ENCODE measurements at places on chromosomes 5 and 9.

DNA sequence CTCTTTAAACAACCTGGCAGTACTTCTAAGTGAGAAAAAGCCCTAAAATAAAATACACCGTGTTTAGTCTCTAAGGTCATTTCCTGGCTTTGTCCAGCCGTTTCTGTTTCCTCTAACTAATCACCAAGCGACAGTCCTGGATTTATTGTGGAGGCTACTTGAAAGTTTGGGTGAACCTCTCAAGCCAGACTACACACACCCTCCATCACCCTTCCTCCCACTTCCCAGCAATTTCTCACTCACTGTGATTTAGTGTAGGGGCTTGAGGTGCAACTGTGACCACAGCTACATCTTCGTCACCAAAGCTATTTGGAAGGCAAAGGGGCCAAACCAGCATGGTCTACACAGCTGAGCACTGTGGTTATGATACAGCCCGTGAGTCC is 240.0 kb upstream of the SLC24A2 start:
- no peak overlapping the region for H3K4me3 ChIP-seq
- H3K36me3 ChIP-seq = no peaks in the 10 kb centered on the region
- H3K4me1 ChIP-seq = no peaks in the 10 kb centered on the region
- no peaks in the 10 kb centered on the region for H3K27me3 ChIP-seq

GRCh38 chr5:106092455-106092854 is 1578.3 kb downstream of the EFNA5 start:
- H3K4me3 ChIP-seq = no peak overlapping the region
- H3K4me1 ChIP-seq = peaks cover 4% of the 10 kb centered on the region

GRCh38 chr5:22050931-22051330 is 802.2 kb downstream of the CDH12 start:
- DNase-seq = no peak
- no peak overlapping the region for H3K4me3 ChIP-seq
- no peaks in the 10 kb centered on the region for H3K4me1 ChIP-seq

DNA sequence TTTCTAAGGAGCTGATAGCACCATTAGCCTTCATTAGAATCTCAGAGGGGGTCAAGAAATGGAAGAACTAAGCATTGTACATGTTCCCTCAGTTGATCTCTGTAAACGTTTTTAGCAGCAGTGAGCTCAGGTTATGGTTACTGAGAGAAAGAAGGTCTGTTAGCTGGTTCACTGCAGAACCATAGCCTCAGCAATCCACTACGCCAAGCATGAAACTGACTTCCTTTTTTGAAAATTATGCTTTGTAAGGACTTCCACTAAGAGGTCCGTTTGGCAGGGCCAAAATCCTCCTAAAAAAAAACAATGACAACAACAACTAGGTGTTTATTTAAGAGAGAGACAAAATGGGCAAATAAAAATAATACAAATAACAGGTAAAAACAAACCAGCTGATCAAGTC is 273.3 kb downstream of the AOPEP start:
- no peaks in the 10 kb centered on the region for H3K36me3 ChIP-seq
- DNase-seq = no peak
- no peak overlapping the region for H3K27ac ChIP-seq
- no peak overlapping the region for H3K4me3 ChIP-seq
- no peaks in the 10 kb centered on the region for H3K27me3 ChIP-seq

DNA sequence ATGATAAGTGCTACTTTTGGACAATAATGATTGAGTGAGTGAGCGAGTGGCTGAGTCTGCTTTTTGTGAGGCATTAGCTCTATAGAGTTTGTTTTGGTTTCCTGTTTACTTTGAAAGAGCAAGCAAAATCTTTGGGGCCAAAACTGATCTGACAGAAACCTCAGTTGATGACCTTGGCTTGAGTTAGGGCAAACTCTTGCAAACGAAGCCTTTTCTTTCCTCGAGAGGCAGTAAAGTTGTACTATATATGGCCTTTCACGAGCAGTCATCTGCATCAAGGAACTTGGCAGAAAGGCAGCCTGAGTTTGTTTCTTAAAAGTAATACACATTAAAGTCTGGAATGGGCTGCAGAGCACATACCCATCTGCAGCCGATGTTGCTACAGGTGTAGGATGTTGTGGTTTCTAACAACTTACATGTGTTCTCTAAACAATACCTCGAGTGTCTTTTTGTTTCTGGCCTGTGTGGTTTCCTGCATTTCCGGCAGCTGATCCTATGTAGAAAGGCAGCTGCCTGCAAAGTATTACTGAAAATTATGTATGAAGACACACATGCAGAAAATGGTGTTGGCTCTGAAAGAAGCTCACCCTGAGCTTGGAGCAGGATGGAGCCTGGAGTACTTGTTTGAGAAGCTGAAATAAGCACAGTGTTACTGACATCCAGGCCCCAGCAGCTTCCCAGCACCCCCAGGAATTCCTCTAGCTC is 60.8 kb downstream of the FOXD1 start:
- no peaks in the 10 kb centered on the region for H3K27me3 ChIP-seq
- H3K27ac ChIP-seq = no peak overlapping the region
- no peaks in the 10 kb centered on the region for H3K36me3 ChIP-seq

GRCh38 chr5:40027400-40027799 is 602.6 kb upstream of the DAB2 start:
- no peaks in the 10 kb centered on the region for H3K36me3 ChIP-seq
- no peaks in the 10 kb centered on the region for H3K4me1 ChIP-seq
- DNase-seq = no peak
- H3K4me3 ChIP-seq = no peak overlapping the region
- H3K27me3 ChIP-seq = no peaks in the 10 kb centered on the region
- H3K27ac ChIP-seq = no peak overlapping the region

DNA sequence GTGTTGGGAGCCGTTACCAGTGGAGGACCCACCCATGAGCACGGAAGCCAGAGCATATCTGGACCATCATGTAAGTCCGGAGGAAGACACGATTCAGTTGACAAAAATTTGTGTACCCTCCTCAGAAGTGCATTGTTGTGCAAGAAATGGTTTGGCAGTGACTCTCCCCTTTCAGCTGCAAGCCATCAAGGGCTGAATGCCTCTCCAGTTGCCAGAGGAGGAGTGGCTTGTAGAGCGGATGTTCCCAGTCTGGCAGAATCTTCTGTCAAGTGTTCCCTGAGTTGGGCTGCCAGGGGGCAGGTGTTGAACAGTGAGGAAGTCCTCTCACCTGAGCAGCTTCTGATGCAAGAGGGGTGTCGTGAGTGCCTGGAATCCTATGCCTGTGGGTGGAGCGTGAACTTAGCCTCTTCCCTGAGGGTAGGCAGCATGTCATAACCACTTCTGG is 27.6 kb upstream of the CDKN2AIPNL start:
- H3K27ac ChIP-seq = peak overlapping the region; percentile 97
- DNase-seq = peak; percentile 100
- no peaks in the 10 kb centered on the region for H3K36me3 ChIP-seq
- H3K4me1 ChIP-seq = peaks cover 54% of the 10 kb centered on the region

- DNase-seq = no peak
- no peaks in the 10 kb centered on the region for H3K4me1 ChIP-seq
- H3K27me3 ChIP-seq = peaks cover 2% of the 10 kb centered on the region
- no peak overlapping the region for H3K4me3 ChIP-seq
- no peak overlapping the region for H3K27ac ChIP-seq
Observed at GRCh38 chr9:89114741-89115140, 63.9 kb downstream of the SHC3 start.

DNA sequence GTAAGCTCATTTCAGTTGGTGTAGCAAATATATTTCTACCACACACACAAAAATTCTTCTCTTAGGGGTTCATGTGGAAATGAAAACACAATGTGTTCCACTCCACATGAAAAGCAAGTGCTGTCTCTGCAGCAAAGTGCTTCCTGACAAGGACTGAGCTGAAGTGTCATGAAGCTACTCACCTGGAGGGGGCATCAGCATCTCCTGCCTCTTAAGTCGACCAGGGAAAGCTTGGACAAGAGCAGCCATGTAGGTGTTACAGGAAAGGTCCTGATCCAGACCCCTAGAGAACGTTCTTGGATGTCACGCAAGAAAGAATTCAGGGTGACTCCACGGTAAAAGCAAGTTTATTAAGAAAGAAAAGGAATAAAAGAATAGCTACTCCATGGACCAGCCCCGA is 62.8 kb downstream of the SV2C start:
- no peaks in the 10 kb centered on the region for H3K36me3 ChIP-seq
- H3K27ac ChIP-seq = no peak overlapping the region
- H3K27me3 ChIP-seq = no peaks in the 10 kb centered on the region

All from RWPE2 (cell line).